ENCODE measurements at places on chromosomes 4 and X.

DNA sequence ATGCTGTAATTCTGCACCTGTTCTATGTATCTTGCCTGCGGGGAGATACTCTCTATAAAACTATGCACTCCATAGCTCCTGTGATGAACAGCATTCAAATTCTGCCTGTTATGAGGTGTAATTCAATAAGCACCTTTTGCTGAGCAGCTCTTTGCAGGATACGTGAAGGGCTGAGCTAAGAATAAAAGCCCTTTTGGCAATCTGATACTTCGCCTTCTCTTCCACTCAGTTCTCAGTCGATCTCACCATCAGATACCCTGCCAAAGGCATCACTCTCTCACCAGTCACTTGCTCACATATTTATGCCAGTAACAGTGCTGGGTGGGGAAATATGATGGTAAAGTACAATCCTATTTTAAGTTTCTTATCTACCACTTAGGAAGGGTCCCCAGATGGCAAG is 67.2 kb downstream of the RPS3A start:
- DNase-seq, result no peak

DNA sequence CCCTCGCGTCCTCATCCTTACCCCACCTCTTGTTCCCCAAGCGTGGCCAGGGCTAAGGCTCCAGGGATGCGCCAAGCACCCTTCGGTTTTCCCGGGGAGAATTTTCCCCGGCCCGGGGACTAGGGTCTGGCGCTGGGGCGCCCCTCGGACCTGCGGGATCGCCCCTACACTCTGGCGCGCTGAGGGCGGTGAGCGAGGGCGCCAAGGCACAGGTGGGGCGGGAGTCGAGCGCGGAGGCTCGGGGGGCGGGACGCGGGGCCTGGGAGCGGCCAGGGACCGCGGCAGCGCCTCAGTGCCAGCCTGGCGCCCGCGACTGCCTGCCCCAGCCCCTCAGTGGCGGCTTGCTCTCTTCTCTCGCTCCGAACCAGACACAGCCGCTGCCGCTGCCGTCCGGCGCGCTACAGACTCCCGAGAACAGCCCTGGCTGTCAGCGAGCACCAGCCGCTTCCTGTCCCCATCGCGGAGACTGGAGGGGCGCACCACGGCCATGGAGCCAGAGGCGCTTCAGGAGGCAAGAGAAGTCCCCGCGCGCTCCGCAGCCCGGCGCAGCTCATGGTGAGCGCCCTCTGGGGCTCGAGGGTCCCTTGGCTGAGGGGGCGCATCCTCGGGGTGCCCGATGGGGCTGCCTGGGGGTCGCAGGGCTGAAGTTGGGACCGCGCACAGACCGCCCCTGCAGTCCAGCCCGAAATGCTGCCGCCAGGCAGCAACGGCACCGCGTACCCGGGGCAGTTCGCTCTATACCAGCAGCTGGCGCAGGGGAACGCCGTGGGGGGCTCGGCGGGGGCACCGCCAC is at the start of gene DRD5:
DRD5 (plus strand) TSS at position 292 of the 793 bp plus-strand sequence; CDS start at position 688, 396 bp downstream.
- DNase-seq, result no peak

GRCh38 chr4:20838476-20838875 is 138.2 kb downstream of the PACRGL start:
- no peak for DNase-seq

DNA sequence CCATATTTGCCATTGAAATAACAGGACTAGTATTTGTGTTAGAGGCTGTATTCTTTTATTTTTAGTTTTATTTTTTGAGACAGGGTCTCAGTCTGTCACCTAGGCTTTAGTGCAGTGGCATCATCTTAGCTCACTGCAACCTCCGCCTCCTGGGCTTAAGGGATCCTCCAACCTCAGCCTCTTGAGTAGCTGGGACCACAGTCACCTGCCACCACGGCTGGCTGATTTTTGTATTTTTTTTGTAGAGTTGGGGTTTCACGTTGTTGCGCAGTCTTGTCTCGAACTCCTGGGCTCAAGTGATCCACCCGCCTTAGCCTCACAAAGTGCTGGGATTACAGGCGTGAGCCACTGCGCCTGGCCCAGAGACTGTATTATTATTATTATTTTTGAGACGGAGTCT is 15.3 kb downstream of the TMEM131L start:
- DNase-seq, result no peak

DNA sequence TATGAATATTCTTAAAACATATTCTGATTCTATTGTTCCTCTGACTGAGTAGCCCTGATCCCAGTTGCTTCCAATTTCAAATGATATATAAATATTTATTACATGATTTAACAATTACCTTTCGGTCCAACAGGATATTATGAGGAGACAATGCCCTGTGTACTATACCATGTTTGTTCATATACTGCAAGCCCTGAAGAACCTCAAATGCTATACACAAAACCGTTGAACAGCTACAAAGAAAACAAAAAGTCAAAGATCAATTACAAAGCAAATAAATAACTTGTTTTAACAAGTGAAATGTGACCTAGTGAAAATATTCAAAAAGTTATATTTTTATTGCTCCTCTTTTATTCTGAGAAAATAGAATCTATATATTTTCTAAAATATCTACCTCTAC is 54.0 kb downstream of the TBCK start:
- no peak for DNase-seq

- DNase-seq, result no peak
These were observed 8.4 kb downstream of the DCUN1D4 start for GRCh38 chr4:51851090-51851936.

GRCh38 chr4:8316251-8316771 is 46.8 kb downstream of the HTRA3 start:
- no peak for DNase-seq

DNA sequence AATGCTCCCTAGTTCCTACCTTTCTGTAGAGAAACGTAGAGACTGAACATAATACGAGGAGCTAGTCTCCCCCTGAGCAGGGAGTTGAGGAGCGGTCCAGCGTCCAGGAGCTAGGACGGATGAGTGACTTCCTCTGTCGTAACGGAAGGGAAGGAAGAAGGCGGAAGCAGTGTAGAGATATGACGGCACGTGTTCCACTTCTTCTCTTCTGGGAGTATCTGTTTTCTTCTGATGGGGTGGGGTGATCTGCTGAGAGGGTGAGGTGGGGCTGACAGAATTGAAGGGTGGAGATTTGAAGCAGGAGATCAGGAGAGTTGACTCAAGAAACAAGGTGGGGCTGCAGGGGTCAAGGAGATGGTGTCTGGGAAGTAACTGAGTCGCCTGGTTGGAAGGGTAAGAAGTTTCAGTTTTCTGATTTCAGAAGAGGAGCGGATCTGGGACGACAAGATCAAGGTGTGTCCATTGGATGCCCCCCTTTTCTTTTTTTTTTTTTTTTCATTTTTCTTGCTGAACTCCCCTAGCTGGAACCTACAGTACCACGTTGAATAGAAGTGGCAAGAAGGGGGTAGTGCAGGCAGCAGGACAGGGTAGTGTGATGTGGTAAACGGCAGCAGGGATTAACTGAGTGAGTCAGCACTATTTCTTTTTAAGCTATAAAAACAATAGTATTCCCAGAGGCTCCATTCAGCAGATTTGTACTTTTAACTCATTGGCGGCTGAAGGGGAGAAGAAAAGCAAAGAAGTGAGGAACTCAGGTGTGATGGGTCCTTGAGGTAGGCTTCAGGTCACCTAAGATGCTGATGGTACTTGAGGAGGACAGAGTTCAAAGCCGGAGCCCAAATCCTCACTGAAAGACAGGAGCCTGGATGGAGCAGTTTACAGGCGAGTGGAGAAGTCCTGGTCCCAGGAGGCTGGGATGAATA is 50.8 kb upstream of the SETD7 start:
- DNase-seq, result no peak

- no peak for DNase-seq
These were observed 19.7 kb downstream of the CENPI start for GRCh38 chrX:101117701-101118100.

All from NCI-H2081 treated with DMSO at 0.1 percent for 48 hours (cell line).